ENCODE measurements at places on chromosomes 12 and 14. TPM values are rescaled to one million over a fixed set of nuclear protein-coding genes. Genes with fewer than 3 reads are reported as not detected.

The AMIGO2 gene
- total RNA-seq = 10.4 TPM

The SSTR1 gene
- total RNA-seq = not detected

The CAPZA3 gene
- total RNA-seq = not detected

The B3GNT4 gene
- total RNA-seq = not detected

The SRRM4 gene
- total RNA-seq = not detected

The TMTC3 gene
- total RNA-seq = 10.1 TPM

The KLRC2 gene
- total RNA-seq = not detected

The FAM222A gene
- 4.6 TPM for total RNA-seq

- no peak overlapping the region for H3K4me3 ChIP-seq
- H3K27ac ChIP-seq = no peak overlapping the region
- H3K4me1 ChIP-seq = no peaks in the 10 kb centered on the region
- peaks cover 23% of the 10 kb centered on the region for H3K36me3 ChIP-seq
These were observed 151.1 kb downstream of the CEP83 start for GRCh38 chr12:94308612-94309011.

DNA sequence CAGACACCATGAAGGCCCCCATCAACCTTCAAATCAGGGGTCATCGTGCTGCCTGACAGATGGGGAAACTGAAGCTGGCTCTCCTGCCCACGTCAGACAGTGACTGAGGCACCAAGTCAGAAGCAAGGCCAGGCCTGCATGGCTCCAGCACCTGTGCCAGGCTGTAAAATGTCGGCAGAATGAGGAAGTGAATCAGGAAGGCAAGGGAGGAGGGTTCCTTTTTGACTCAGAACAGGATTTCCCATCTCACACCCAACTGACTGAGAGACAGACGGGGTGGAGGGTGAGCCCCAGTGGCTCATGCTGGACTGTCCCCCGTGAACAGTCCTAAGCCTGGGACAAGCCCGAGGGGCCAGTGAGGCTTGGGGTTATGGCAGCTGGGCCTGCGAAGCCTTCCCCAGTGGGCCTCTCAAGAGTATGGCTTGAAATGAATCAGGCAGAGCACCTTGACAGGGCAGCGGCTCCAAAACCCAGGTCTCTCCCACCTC, 20.9 kb downstream of the SYNE3 start:
- peaks cover 17% of the 10 kb centered on the region for H3K36me3 ChIP-seq
- peak overlapping the region; percentile 97 for H3K27ac ChIP-seq

GRCh38 chr14:32225378-32225920, 22.4 kb upstream of the RNU6-8 start:
- no peaks in the 10 kb centered on the region for H3K36me3 ChIP-seq
- no peaks in the 10 kb centered on the region for H3K4me1 ChIP-seq
- no peak overlapping the region for H3K4me3 ChIP-seq
- H3K27ac ChIP-seq = no peak overlapping the region

DNA sequence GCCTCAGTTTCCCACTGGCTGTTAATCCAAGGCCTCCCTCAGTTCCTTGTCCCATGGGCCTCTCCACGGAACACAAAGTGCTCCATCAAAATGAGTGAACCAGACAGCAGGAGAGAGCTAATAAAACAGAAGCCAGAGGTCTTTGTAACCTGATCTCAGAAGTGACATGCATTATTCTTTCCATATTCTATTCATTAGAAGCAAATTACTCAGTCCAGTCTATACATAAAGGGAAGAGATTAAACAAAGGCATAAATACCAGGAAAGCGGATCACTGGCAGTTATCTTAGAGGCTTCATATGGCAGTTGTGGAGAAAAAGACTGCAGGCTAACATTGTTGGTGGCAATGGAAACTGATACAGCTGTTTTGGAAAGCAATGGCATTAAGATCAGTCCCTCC, 170.6 kb upstream of the GARIN6 start:
- no peaks in the 10 kb centered on the region for H3K36me3 ChIP-seq
- DNase-seq = no peak
- no peaks in the 10 kb centered on the region for H3K27me3 ChIP-seq
- no peak overlapping the region for H3K4me3 ChIP-seq
- no peak overlapping the region for H3K27ac ChIP-seq
- no peaks in the 10 kb centered on the region for H3K4me1 ChIP-seq

DNA sequence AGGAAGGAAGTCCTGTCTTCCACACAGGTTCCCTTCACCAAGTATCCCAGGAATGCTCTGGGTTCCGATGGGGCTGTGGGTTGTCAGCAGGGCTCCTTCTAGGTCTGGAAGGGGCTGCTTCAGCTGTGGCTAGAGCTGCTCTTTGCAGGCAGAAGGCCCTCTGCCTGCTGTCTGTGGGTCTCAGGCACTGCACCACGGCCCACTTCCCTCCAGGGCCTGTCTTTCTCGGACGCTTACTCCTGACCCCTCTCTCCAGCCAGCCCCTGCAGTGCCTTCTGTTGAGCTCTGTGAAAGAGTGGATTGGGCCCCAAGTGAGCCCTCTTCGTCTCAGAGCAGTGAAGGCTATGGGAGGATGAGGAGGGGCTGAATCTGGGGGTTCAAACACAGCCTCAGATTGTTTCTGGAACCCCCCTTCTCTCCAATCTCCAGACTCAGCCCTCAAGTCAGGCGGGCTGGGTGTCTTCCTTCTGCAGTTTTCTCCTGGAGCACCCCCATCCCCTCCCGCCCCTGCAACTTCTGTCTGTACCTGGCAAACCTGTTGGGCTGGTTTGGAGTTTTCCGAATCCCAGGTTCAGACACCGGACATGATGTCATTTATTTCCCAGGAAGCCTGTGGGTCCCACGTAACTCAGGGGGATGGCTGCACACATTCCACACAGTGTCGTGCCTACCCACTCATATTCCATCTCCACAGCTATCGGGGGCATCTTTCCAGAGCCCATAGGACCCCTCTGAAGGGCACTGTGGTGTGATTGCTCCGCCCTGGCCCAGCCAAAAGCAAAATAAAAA, 24.9 kb upstream of the SPPL3 start:
- H3K4me3 ChIP-seq = no peak overlapping the region
- H3K36me3 ChIP-seq = no peaks in the 10 kb centered on the region
- no peaks in the 10 kb centered on the region for H3K4me1 ChIP-seq
- H3K27me3 ChIP-seq = no peaks in the 10 kb centered on the region
- H3K27ac ChIP-seq = no peak overlapping the region
- DNase-seq = no peak

All from B cell (primary cell).